ENCODE measurements at places on chromosomes 5 and 9. TPM values are rescaled to one million over a fixed set of nuclear protein-coding genes. Genes with fewer than 3 reads are reported as not detected.

- DNase-seq = peak; percentile 63
Observed at GRCh38 chr5:5387777-5388176, 34.7 kb upstream of the ICE1 start.

The BAAT gene
- 0.07 TPM for total RNA-seq

GRCh38 chr5:141944076-141944475 lies 13.9 kb downstream of the PCDH12 start:
- DNase-seq = no peak

- peak; percentile 85 for DNase-seq
Observed at GRCh38 chr5:36944607-36945225, 68.1 kb downstream of the NIPBL start.

- peak; percentile 92 for DNase-seq
Observed at GRCh38 chr5:10036136-10036815, 213.4 kb downstream of the ATPSCKMT start.

The TAF1L gene
- total RNA-seq = not detected

The CDX1 gene
- not detected for total RNA-seq
